ENCODE measurements at places on chromosomes 1 and 21.

- no peak for DNase-seq
Measured at GRCh38 chr1:84504580-84505492, 1.4 kb upstream of the SPATA1 start.

DNA sequence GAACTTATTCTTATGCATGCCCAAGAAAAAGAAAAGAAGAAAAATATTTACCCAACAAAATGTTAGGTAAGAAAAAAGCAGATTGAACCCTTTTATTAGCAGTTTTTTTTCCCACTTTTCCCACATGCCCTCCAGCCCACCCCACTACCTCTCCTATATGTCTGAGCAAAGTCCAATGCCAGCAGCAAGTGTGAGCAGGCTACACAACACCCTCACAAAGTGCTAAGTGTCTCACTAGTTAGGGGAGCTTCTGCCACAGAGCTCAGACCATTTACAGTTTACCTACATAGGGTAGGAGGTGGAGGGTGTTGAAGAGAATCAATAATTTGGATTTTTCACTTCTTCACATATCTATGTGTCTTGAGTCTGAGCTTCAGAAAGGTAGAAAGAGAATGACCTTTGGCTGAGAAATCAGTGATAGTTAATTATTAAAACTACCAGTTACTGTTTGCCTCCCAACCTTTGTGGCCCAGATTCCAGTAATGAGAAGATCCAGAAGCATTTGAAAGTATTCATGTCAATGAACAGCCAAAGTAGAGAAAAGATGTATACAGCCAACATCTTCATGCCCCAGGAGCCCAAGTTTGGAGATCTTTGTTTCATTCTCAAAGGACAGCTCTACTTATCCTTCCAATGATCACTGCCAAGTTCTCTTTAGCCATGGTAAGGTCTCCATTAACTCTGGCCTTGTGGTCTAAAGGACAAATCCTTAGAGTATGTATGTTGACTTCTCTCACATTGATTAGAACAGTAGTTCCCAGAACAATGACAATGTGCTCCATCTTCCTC lies 26.2 kb downstream of the OR10J5 start:
- DNase-seq = no peak

GRCh38 chr1:10755970-10756521 lies 40.4 kb downstream of the CASZ1 start:
- DNase-seq = peak; percentile 51

- no peak for DNase-seq
Measured at GRCh38 chr1:114061121-114061830, 82.0 kb downstream of the OLFML3 start.

GRCh38 chr1:116854716-116855115 lies 55.0 kb upstream of the PTGFRN start:
- no peak for DNase-seq

GRCh38 chr1:36448530-36449056 lies 1.7 kb downstream of the OSCP1 start:
- DNase-seq = no peak

GRCh38 chr1:166884040-166884642 lies 8.1 kb upstream of the TADA1 start:
- DNase-seq = no peak
